ENCODE measurements at places on chromosomes 3 and 15. TPM values are rescaled to one million over a fixed set of nuclear protein-coding genes. Genes with fewer than 3 reads are reported as not detected.

The OR5K2 gene
- not detected for polyA plus RNA-seq

The CCDC174 gene
- polyA plus RNA-seq = 23.1 TPM

The PCOLCE2 gene
- polyA plus RNA-seq = 1.2 TPM

The FEZF2 gene
- not detected for polyA plus RNA-seq

The CKMT1A gene
- not detected for polyA plus RNA-seq

The PCSK6 gene
- 10.2 TPM for polyA plus RNA-seq

The GPR27 gene
- polyA plus RNA-seq = 3.0 TPM

The PLA2G4D gene
- 0.14 TPM for polyA plus RNA-seq

The STRC gene
- polyA plus RNA-seq = 0.90 TPM
